ENCODE measurements at places on chromosomes 11 and 22.

DNA sequence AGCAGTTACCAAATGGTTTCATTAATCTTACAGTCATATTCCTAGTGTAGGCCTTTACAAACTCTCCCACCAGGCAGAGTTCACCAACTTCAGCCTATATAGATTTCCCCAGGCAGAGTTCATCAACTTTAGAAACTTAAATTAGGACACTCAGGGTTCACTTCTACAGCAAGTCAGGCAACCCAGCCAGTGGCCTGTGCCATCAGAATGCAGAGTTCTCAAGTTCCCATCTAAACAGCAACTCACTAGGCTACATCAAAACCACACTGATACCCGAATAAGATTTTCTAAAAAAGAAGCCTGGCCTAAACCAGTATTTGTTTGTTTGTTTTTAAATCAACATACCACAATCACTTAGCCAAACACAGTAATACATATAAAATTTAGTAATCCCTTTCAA lies 33.7 kb downstream of the PICALM start:
- no peak for DNase-seq

- peak; percentile 68 for DNase-seq
Measured at GRCh38 chr22:37166675-37167066, 17.0 kb upstream of the IL2RB start.

DNA sequence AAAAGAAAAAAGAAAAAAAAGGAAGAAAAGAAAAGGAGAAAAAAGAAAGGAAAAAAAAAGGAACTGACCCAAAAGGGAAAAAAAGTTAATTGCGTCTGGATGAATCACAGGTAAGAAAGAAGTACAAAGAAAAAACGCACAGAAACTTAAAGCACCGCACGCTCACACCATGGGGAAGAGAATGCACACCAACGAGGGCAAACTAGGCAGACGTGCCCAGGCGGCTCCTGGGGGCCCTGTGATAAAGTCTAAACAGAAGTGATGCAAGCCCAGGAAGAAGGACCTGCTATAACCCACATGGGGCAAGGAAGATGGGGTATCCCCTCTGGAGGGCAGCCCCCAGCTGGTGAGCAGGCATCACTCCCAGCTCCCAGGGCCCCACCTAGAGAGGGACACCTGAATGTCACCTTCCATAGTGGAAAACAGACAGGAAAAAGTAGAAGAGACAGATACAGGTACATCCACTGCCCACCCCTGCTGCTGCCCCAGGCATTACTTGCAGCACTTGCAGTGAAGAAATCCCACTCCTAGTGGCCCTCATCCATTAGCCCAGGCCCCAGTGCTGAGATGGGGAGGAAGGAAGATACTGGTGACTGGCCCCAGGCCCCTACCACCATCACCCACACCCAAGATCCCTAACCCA lies 28.9 kb downstream of the NAP1L4 start:
- no peak for DNase-seq

GRCh38 chr11:110028921-110029320 lies 64.3 kb upstream of the ZC3H12C start:
- no peak for DNase-seq

DNA sequence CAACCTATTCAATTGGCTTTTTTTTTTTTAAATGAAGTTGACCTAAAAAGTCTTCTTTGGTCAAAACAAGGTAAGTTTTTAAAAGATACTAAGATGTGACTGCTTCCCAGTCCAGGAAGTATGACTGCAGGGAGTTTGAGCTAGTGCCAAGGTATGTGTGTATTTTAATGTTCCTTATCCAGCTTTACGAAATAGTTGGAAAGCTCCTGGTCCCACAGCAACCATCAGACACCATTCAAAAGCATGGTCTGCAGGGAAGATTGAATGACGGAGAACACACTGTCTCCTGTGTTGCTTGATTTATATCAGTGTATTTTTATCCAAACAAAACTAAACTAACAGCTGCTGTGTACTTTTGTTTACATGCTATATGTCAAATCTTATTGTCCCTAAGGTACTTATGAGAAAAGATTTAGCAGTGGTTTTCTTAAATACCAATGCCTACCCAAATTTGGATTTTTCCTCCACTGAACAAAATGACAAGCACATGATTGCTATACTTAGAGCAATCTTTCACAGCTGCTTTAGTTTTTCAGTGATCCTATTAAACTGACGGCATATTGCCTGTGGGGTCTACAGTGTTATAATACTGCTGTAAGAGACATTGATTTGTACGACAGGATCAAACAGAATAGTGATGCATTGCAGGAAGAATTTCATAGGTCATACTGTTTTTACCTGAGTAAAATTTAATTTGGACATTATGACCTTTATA lies 122.9 kb downstream of the DCDC1 start:
- no peak for DNase-seq

DNA sequence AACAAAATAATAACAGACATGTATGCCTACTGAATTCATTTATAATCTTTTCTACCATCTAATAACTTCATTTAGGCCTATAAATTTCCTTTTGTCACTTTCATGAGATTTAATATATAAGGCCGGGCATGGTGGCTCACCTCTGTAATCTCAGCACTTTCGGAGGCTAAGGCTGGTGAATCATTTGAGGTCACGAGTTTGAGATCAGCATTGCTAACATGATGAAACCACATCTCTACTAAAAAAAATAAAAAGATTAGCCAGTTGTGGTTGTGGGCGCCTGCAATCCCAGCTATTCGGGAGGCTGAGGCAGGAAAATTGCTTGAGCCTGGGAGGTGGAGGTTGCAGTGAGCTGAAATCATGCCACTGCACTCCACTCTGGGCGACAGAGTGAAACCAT lies 14.2 kb upstream of the NTM start:
- no peak for DNase-seq

- DNase-seq: no peak
Measured at GRCh38 chr11:12380565-12381325, 3.4 kb downstream of the PARVA start.

GRCh38 chr22:22228421-22228820 lies 16.2 kb upstream of the VPREB1 start:
- DNase-seq: no peak

DNA sequence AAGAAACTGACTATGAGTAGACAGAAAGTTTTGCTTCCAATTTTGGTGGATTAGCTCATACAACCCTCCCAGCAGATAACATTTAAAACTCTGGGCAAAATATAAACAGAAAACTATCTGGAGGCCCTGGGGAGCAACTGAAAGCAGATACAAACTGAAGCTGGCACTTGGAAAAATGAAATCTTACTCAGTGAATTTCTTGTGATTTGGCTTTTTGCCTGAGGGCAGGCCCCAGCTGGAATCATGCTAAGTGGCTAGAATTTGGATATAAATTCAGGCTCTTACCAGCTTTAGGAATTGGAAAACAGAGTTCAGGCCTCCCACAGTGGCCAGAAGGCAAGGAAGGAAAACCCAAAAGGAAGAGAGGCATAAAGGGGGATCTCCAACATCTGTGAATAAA lies 85.8 kb downstream of the EFCAB6 start:
- DNase-seq: no peak

DNA sequence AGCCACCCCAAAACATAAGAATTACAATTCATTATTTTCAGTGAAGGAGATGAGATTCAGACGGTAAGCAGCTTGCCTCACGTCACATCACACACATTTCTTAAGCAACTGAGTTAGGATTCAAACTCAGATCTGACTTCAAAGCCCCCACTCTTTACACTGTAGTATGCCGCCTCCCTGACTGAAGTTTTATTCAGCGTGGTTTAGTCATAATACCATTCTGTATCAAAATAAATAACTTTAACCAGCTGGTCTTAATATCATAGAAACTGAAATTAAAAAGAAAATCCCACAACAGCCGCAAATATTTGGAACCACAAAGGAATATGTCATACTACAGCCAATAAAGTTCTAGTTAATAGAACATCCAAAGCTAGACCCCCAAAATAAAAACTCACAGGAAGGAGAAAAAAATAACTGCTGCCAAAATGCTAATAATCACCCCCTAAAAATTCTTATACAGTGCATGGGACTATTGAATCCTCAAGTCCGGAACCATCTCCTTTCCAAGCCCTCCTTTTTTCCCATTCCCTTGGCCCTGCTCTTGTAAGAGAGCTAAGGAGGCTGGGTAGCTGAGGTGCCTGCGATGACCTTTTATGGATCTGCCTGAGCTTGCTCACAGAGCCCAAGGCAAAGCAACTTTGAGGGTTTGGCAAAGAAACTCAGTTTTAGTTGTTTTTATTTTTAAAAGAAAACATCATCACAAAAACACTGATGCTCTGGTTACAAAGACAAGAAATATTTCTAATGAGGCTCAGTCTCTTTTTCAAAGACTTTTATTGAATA lies 334.5 kb downstream of the TTC28 start:
- no peak for DNase-seq

- no peak for DNase-seq
Measured at GRCh38 chr22:43185860-43186261, 1.1 kb downstream of the TTLL12 start.

Measured in stimulated activated CD8-positive, alpha-beta memory T cell treated with anti-CD3 and anti-CD28 coated beads, Interleukin-7, amount 100 ng/mL, for 4 hours (primary cell).